ENCODE measurements at places on chromosomes 1 and 21.

GRCh38 chr1:94105957-94106529 lies 14.9 kb downstream of the ABCA4 start:
- H3K4me1 ChIP-seq, result peaks cover 13% of the 10 kb centered on the region
- no peak overlapping the region for H3K27ac ChIP-seq
- DNase-seq, result no peak
- H3K4me3 ChIP-seq, result no peak overlapping the region

GRCh38 chr1:76933847-76934815 lies 66.9 kb downstream of the ST6GALNAC5 start:
- no peaks in the 10 kb centered on the region for H3K27me3 ChIP-seq
- H3K36me3 ChIP-seq, result no peaks in the 10 kb centered on the region
- H3K27ac ChIP-seq, result no peak overlapping the region
- no peak overlapping the region for H3K4me3 ChIP-seq
- no peak for DNase-seq

- no peak overlapping the region for H3K4me3 ChIP-seq
- H3K4me1 ChIP-seq, result peaks cover 8% of the 10 kb centered on the region
- H3K27me3 ChIP-seq, result no peaks in the 10 kb centered on the region
- H3K36me3 ChIP-seq, result no peaks in the 10 kb centered on the region
Measured at GRCh38 chr1:182297335-182297734, 94.3 kb downstream of the GLUL start.

DNA sequence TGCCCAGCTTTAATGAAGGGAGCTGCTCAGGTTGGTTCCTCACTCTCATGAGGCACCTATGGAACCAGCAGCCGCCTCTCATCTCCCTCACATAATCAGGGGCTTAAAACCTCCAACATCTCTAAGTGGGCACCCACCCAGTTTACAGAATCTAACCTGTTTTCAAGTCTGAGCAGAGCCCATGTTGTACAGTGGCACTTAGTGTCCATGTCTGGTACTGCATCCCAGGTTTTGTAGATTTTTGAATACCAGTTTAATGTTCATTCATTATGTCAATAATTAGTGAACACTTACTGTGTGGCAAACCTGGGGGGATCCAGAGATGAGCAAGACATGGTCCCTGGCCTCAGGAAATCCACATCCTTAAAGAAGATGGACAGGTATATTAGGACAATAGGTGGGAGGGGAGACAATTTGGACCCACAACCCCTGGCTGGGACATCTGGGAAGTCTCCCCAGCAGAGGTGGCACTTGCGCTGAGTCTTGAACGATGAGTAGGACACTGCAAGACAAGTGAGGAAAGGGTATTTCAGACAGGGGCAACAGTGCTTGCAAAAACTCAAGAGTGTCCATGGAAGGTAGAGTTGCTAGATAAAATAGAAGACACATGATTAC lies 83.3 kb downstream of the LACTBL1 start:
- no peaks in the 10 kb centered on the region for H3K4me1 ChIP-seq
- no peak overlapping the region for H3K4me3 ChIP-seq
- H3K27ac ChIP-seq, result no peak overlapping the region

Measured in liver (tissue), 10 donors.